ENCODE measurements at places on chromosomes 5 and 9. TPM values are rescaled to one million over a fixed set of nuclear protein-coding genes. Genes with fewer than 3 reads are reported as not detected.

- DNase-seq: no peak
Measured at GRCh38 chr9:34256987-34257585, 72.0 kb downstream of the KIF24 start.

GRCh38 chr5:169161022-169161680, 139.8 kb downstream of the SLIT3 start:
- no peak for DNase-seq

DNA sequence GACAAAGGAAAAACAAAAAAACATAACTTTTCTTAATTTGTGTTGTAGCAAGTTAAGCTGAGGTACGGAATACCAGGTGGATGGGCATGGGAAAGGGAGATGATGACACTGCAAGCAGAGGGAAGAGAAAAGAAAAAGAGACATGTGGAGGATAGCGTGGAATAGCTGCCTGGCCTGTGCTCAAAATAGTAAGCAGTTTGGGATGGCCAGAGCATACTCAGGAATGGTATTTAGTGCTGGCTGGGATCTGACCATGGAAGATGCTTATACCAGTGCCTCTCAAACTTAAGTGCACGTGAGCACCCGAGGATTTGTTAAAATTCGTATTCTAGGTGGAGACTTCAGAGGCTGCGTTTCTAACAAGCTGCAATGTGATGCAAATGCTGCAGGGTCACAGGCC, 41.3 kb downstream of the LNPEP start:
- DNase-seq: no peak

GRCh38 chr9:13444245-13445102, 165.0 kb upstream of the MPDZ start:
- no peak for DNase-seq

DNA sequence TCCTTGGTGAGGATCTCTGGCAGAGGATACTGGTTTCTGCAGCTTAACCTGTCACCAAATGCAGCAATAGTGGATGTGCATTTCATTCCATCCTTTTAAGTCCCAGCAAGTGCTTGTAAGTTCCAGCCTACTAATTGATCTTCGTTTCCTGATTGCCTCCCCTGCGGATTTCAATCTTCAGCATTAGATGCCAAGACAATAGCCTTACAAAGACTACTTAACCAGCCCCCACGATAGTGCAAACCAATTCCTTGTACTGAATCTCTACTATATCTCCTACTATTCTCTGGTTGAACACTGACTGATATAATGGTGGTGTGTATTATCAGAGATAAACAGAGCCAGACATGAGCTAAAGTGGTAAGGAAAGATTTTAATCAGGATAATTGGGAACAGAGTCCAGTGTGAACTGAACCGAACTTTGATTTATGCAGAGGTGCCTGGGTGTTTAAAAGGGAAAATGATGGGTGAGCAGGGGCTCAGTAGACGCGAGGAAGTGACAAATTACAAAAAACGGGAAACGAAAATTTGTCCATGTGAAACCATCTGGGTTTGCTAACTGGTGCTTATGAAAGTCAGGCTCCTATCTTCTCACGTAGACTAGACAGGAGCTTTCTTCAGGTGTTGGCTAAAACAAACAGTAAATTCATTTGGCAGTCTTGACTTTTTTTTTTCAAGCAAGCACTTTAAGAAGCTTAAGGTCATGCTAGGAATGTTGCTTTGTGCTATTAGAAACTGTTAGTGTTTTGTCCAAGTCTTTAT, 106.9 kb upstream of the ST8SIA4 start:
- DNase-seq: no peak

- DNase-seq: no peak
Measured at GRCh38 chr5:79791843-79792242, 102.2 kb downstream of the CMYA5 start.

GRCh38 chr5:1175801-1176472, 25.5 kb upstream of the SLC6A19 start:
- no peak for DNase-seq

- no peak for DNase-seq
Measured at GRCh38 chr9:112443200-112443599, 43.4 kb upstream of the KIAA1958 start.

DNA sequence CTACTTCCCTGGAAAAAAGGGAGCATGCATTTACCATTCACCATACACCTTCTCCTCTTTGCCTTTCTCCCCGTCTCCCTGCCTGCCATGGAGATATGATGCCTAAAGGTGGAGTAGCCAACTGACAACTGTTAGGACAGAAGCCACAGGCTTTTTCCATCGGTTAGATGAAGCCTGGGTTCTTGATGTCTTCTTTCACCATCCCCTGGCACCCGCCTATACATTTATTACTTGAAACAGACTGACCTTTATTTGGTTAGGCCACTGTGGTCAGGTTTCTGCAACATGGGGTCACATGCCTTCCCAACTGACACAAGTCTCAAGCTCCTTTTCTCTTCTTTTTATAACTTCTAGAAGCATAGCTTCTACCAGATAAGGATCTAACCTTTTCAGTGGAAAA, 7.1 kb downstream of the LCP2 start:
- no peak for DNase-seq

GRCh38 chr5:54294097-54294667, 16.2 kb downstream of the ARL15 start:
- no peak for DNase-seq

- no peak for DNase-seq
Measured at GRCh38 chr5:1659100-1659981, 135.6 kb upstream of the LPCAT1 start.

DNA sequence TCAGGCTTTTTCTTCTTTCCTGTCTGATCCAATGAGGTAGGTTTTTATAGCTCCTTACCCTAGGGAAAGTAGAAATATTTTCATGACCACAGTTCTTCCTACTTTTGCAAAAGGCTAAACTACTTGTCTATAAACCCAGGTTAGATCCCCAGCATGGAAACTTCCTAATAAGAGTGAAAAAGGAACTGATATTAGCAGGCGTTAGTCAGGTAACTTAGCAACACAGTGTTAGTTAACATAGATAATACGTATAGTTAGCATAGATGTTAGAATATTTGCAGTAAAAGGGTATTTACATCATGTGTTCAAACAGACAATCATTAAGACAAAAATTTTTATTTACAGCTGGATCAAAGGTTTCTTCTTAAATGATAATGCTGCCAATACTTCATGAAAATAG, 162.9 kb upstream of the DAB2 start:
- DNase-seq: no peak

- DNase-seq: no peak
Measured at GRCh38 chr5:69245031-69245430, 10.3 kb downstream of the CDK7 start.

DNA sequence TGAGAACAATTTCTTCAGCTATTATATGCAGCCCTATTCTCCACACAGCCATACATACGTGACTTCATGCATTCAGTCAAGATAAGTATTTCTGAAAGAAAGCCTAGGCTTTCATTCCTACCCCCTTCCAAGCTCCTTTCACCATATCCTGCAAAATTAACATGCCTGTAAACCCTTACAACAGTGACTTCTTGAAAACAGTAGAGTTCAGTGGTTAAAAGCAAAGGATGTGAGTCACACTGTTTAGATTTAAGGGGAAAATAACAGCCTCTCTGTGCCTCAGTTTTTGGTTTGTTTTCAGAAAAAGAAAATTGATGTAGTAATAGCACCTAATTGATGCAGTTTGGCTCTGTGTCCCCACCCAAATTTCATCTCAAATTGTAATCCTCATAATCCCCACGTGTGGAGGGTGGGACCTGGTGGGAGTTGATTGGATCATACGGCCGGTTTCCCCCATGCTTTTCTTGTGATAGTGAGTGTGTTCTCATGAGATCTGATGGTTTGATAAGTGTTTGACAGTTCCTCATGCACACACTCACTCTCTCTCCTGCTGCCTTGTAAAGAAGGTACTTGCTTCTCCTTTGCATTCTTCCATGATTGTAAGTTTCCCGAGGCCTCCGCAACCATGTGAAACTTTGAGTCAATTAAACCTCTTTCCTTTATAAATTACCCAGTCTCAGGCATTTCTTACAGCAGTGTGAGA, 264.8 kb downstream of the CETN3 start:
- DNase-seq: no peak

DNA sequence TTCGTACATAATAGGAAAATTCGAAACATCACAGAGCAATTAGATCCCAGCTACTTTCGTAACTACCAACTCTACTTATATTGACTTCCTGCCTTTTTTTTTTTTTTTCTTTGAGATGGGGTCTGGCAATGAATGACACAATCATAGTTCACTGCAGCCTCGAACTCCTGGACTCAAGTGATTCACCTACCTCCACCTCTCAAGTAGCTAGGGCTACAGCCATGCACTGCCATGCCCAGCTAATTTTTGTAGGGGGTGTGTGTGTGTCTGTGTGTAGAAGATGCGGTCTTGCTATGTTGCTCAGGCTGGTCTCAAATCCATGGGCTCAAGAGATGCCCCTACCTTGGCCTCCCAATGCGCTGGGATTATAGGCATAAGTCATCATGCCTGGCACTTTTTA, 5.8 kb upstream of the PAIP2 start:
- DNase-seq: no peak

GRCh38 chr9:72856972-72857623, 95.8 kb downstream of the ALDH1A1 start:
- no peak for DNase-seq

DNA sequence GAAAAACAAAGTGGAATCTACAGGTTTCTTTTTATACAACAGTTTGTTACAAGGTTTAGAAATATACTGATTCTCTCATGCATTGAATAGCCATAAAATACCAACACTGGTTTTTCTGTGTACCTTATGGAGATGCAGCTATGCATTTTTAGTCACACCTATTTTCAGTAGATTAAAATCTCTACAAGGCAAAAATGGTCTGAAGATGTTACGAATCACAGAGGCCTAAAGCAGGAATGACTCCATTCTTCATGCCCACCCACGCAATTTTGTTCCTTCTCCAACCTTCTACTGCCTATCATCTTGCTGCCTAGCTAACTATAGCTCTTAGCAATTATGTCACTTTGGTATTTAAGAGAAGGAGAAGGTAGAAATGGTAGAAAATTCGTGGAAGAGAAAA, 9.9 kb downstream of the PLK2 start:
- no peak for DNase-seq

- DNase-seq: no peak
Measured at GRCh38 chr9:34139477-34140146, 13.1 kb upstream of the DCAF12 start.

GRCh38 chr5:32589416-32589815, 4.1 kb downstream of the SUB1 start:
- DNase-seq: no peak

GRCh38 chr5:95821110-95822021, 1.2 kb downstream of the GLRX start:
- no peak for DNase-seq

- no peak for DNase-seq
Measured at GRCh38 chr9:92990461-92990860, 43.1 kb downstream of the FGD3 start.

- DNase-seq: no peak
Measured at GRCh38 chr9:31183866-31184265, 1200.6 kb upstream of the ACO1 start.

- no peak for DNase-seq
Measured at GRCh38 chr5:151870820-151871219, 53.8 kb downstream of the GLRA1 start.

- no peak for DNase-seq
Measured at GRCh38 chr5:125660231-125660895, 762.8 kb upstream of the GRAMD2B start.

DNA sequence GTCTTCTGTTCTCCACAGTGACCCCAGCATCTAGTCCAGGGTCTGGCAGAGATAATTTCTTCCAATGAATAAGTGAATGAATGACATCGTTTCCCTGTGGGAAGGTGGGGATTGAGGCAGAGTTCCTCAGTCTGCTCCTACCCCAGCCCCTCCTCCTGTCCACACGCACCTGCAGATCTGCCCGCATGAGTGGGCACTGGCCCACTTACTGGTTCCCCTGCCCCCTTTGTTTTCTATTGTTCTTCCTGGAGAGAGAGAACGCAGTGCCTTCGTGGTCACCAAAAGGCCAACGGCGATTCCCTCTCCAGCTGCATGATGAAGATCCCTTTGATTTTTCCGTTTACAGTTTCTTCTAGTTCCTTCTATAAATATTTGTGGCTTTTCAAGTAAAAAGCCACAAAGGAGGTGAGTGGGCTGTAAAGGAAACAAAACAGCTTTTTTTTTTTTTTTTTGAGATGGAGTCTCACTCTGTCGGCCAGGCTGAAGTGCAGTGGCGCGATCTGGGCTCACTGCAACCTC, 5.8 kb upstream of the FPGS start:
- no peak for DNase-seq

DNA sequence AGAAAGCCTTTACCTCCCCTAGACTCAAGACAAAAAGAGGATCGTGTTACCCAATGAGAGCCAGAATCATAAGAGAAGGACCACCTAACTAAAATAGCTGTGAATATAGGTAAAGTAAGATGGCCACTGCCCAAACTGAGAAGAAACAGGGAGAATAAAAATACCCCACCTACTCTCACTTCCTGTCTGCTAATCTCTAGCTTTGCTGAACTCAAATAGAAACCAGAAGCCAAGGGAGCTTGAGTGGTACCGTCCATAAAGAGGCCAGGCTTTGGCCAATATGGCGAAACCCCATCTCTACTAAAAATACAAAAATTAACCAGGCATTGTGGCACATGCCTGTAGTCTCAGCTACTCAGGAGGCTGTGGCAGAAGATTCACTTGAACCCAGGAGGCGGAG, 123.0 kb upstream of the FST start:
- DNase-seq: no peak

DNA sequence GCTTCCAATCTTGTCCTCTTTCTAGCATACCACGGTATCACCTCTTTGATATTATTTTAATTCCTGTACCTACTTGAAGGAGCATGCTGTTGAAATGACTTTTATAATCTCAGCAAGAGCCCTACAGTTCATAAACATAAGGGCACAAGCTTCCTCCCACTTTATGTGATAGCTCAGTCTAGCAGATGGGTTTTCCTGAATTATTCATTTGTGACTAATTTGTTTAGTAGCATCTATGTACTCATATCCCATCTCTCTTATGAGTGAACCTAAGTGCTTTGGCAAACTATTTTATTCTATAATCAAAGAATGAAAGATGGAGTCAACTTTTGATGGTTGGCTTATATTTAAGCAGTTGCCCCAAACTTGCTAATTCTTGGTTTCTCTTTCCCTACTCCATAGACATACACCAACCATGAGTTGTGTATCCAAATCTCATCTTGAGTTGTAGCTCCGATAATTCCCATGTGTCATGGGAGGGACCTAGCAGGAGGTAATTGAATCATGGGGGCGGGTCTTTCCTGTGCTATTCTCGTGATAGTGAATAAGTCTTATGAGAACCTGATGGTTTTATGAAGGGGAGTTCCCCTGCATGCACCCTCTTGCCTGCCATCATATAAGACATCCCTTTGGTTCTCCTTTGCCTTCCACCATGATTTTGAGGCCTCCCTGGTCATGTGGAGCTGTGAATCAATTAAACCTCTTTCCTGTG, 17.7 kb downstream of the TXNDC8 start:
- DNase-seq: no peak

Gene ACOT12
- not detected for total RNA-seq

Gene STK32A
- not detected for total RNA-seq

Gene ZFP37
- 0.30 TPM for total RNA-seq

Gene PPP2R2B
- total RNA-seq: not detected

Gene LRRC19
- not detected for total RNA-seq

Gene FAM221B
- not detected for total RNA-seq

Gene NUTM2F
- total RNA-seq: not detected

Gene C5orf58
- not detected for total RNA-seq

Gene GFI1B
- total RNA-seq: not detected

Gene F2R
- total RNA-seq: 3.3 TPM

Gene WDR38
- total RNA-seq: not detected

Measured in activated T-helper 2 cell treated with anti-CD3 and anti-CD28 coated beads, Interferon-gamma antibody, Interleukin-2, Interleukin-4, amounts not matched to agents 10 μg/mL and 5 μg/mL and 100 μg/mL, durations not matched to agents 14 hours and 24 hours and 36 hours (primary cell).